ENCODE measurements at places on chromosomes 1 and 21. TPM values are rescaled to one million over a fixed set of nuclear protein-coding genes. Genes with fewer than 3 reads are reported as not detected.
A peak's percentile ranks its signal among the peaks of the same experiment; 100 is the strongest.

DNA sequence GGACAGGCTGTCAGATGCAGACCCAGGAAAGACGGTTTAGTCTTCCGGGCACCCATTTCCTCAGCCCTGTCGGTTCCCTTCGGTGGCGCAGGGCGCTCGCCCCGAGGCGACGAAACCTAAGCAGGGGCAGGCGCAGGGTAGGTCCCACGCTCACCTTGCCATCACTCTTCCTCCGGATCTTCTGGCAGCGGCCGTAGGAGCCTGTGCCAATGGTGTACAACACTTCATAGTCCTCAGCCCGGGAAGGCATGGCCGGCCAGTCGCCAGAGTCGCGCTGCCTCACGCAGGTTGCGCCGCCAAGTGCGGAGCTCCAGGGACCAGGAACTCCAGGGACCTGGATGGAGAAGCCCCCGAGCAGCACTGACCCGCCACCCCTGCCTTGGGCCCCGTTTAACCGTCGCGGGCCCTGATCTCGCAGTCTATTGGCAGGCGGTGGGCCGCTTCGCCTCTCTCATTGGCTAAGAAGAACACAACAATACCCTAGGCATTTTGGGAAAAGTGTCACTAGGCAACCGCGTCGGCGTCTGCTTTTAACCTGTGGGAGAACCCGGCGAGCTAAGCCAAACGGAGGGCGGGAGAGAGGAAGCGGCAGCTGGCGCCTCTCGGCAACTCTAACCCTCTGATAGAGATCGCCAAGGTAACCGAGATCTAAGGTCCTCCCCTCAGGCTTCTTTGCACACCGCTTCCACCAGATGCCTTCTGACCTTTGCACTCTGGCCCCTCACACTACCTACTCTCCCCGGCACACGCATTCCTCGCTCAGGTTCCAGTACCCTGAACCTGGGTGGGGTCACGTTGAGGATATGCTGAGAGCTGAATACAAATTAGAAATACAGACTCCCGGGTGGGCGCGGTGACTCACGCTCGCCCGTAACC, at the start of gene NEK2:
Gene NEK2, minus strand, starts transcription at position 392 of the 876 bp plus-strand sequence. Its CDS starts 142 bp downstream, at position 250.
- peak; percentile 94 for DNase-seq

The OVAAL gene
- not detected for total RNA-seq

The HEYL gene
- 0.19 TPM for total RNA-seq

The PRSS38 gene
- not detected for total RNA-seq

The C1orf94 gene
- total RNA-seq = not detected

GRCh38 chr21:25759573-25759972, 24.8 kb downstream of the GABPA start:
- no peak for DNase-seq

The PHF13 gene
- 13.6 TPM for total RNA-seq
